ENCODE measurements at places on chromosomes 11 and 22.

- DNase-seq = no peak
Measured at GRCh38 chr11:78853521-78853920, 278.9 kb upstream of the NARS2 start.

- peak; percentile 45 for DNase-seq
Measured at GRCh38 chr22:39316440-39317083, 2.9 kb downstream of the RPL3 start.

GRCh38 chr11:10413268-10413667 lies 41.8 kb upstream of the AMPD3 start:
- peak; percentile 33 for DNase-seq

DNA sequence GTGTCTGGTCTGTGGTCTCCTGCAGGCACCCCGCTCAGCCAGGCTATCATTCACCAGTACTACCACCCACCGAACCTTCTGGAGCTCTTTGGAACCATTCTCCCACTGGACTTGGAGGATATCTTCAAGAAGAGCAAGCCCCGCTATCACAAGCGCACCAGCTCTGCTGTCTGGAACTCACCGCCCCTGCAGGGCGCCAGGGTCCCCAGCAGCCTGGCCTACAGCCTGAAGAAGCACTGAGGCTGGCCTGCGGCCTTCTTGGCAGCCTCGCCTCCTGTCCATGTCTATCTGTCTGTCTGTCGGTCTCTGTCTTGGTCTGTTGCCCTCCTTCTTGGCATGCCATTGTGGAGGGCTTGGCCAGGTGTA lies 27.9 kb downstream of the INCENP start:
- DNase-seq = no peak

GRCh38 chr11:80958987-80959386 lies 1518.2 kb upstream of the TENM4 start:
- DNase-seq = no peak

GRCh38 chr11:2093575-2094353 lies 45.4 kb downstream of the IGF2 start:
- no peak for DNase-seq

DNA sequence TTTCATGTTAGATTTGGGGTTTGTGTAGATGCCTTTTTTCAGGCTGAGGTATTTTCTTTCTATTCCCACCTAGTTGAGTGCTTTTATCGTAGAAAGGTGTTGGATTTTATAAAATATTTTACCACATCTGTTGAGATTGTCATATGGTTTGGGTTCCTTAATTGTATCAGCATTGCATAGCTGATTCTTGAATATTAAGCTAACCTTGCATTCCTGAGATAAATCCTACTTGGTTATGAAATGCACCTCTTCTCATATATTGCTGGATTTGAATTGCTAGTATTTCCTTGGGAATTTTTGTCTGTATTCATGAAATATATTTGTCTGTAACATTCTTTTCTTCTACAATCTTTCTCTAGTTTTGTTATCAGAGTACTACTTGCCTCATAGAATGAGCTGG lies 10.1 kb downstream of the XKR3 start:
- no peak for DNase-seq

DNA sequence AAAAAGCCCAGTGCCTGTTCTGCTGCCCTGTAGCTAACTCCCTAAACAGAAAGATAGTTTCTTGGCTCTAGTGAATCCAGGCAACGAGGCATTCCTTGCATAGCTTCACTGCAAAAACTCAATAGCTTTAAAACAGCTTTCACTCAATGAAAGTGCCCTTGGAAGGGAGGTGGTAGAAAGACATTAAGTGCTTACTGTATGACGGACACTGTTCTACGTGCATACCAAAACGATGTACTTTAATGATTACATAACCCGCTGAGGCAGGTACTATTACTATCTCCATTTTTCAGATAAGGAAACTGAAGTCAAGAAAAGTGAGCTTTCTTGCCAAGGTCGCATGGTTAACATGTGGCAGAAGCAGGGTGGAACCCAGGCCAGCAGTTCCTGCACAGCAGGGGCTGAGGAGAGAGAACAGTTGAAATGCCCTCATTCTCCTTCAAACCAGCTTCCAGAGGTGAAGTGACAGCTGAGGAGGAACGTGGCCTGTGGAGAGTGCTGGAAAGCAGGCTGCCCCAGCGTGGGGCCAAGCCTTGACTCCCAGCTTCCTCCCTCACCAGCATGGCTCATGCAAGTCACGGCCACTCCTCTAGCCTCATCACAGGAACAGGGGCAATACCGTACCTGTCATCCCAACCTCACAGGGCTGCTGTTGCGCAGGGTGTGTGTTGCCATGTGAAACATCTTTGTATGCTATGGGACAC lies 227.5 kb upstream of the NARS2 start:
- no peak for DNase-seq

GRCh38 chr22:47206164-47206563 lies 443.7 kb downstream of the TBC1D22A start:
- no peak for DNase-seq

DNA sequence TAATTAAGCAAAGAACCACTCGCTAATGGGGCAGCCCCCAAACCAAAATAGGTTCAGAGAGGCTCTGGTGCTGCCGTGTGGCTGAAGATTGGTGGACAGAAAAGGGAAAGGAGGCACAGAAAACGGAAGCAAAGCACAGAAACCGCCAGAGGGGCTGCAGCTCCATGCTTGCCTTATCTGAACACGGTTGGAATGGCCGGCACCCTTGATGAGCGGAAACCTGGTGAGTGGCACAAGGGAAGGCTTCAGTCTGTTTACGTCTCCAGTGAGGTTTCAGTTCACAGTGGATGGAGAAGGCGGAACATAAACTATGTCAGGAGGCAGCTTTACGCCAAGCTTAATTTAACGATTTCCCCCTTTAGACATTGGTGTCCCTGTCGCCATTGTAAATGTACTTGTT lies 5.2 kb upstream of the PRR33 start:
- DNase-seq = no peak

GRCh38 chr11:119030329-119031047 lies at the start of gene SLC37A4:
Gene SLC37A4 (minus strand): TSS chr11:119030877.
- peak; percentile 94 for DNase-seq

DNA sequence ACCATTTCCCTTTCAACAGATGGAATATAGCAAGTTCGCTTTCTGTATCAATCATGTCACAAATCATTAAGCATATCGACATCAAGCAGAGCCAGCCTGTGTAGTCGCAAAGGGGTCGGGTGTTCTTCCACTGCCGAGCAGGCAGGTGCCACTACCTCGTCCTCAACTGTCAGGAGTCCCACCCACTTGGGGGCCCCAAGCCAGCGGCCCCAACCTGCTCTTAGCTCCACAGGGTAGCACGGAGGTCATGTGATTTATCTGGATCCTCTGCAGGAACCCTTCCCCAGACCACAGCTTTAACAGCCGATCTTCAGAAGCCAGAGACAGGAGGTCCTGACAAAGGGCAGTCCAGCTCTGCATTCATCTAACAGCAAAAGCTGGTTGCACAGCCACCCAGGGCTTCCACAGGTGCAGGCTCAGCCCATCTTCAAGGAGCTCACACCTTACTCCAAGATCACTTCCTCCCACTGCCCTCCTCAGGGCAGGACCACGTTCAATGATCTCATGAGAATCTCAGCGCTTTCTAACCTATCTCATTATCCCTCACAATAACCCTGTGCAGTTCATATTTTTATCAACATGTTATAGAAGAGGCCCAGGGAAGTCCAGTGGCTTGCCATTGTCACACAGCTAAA lies 110.2 kb downstream of the TRIM29 start:
- DNase-seq = no peak

DNA sequence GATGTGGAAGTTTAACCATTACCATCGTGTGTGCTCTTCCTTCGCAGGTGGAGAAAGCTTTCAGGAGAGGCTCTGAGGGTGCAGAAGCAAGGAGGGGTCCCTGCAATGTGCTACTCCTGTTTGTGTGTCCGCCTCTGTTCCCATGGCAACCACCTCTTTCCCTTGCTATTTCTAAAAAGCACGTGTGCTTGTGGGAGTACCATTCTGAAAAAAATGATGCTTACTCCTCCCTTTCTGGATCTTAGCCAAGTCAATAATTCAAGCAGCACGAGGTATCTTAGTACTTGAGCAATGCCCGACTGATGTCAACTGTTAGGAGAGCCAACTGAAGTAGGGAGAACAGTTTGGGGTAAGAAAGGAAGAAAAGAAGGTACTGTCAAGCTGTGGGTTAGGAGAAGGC lies 628.7 kb downstream of the NTM start:
- DNase-seq = no peak

GRCh38 chr11:82837650-82838049 lies 62.6 kb downstream of the PRCP start:
- DNase-seq = no peak

- DNase-seq = no peak
Measured at GRCh38 chr22:32823024-32823730, 21.7 kb downstream of the TIMP3 start.

DNA sequence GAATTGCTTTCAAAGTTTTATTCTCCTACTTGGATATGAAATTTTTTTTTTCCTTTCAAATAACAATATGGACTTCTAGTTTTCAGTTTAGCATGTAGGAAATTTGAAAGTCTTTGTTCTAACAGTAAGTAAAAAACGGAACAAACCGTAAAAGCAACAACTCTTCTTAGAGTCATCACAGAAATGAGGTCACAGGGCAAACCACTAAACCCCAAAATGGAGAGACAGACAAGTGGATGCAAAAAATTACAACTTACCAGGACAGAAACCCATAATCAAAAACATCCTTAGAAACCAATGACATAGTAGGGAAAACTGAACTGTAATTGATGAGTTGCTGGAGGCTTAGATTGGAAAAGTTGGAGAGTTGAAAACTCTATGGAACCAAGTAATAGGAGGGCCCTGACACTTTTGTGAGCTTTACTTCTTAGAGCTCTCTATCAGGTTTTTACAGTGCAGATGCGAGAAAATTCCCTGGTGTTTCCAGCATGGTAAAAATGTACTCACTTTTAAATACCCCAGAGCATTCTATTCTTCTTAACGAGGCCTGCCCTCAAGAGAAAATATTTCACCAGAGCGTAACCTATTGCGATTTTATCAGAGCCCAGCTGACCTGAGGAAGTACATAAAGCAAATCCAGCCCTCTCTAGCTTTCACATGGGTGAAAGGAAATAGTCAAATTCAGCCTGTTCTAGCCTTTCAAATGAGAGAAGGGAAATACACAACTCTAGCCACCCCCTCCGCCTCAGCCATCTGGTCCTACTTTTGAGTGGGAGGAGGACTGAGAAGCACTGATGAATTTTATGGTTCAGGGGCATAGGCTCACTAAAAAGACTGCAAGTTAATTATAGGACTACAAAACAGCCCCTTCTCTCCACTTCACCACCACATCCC lies 39.1 kb downstream of the CASP12 start:
- no peak for DNase-seq

DNA sequence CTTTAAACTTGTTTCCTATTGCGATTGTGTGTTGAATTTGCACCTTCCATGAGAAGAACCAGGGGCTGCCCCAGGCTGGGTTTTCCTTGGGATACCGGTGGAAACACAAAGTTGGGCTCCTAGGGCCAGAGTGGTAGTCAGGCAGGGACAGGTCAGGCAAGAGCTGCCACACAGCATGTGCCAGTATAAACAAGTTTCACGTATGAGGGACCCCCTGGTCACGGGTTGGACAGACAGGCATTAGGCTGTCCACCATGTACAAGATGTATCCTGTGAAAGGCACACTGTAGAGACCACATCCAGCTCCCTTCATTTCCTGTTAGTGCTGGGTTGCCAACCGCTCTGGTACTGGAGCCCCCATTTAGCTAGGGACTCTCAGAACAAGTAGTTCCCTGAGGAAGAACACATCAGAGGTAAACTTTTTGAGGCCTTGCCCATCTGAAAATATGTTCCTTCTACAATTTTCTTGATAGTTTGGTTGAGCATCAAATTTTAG lies 8.8 kb downstream of the UPB1 start:
- DNase-seq = no peak

GRCh38 chr11:19873730-19874129 lies 161.1 kb downstream of the NAV2 start:
- DNase-seq = no peak

DNA sequence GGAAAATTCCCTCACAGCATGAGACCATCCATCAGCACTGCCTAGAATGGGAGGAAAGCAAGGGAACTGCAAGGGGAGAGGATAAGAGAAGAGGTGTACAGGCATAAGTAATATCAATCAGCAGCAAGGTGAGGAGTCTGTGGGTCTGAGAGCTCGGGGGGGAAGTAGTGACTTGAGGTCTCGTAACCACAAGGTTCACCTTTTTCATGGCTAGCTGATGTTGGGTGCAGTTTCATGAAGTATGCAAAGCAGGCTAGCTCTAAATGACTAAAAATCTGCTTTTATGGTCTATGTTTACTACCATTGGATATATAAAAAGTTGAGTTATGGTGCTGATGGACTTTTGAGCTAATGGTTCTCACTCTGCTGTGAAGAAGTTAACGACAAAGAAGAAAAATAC lies 35.8 kb downstream of the OR4C6 start:
- DNase-seq = no peak

DNA sequence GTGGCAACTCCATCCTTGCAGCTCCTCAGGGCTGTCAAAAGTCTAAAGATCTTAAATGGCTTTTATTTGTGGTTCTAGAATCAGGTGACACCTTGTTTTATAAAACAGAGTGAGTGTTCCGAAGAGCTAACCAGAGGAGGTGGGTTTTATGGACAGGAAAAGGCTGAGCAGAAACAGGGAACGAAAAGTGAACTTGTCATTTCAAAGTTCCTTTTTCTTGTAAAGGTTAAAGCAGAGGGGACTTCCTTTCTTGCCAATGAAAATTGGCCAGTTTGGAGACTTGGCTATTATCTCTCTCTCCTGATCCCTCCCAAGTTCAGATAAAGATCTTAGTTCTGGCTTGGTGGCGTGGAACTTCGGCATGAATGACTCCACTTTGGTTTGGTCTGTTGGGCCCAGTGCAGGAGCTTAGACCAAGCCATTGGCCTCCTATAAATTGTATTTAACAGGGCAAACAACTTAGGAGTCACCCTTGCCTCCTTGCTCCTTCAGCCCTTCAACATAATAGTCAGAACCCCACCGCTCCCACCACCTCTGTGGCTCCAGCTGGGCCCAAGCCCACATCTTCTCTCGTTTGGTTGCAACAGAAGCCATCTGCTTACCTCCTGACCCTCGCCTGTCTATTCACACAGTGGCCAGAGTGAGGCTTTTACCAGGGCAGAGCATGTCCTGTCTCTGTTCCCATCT lies 102.4 kb upstream of the THY1 start:
- no peak for DNase-seq

- DNase-seq = no peak
Measured at GRCh38 chr11:17473071-17473744, 3.4 kb downstream of the ABCC8 start.

- no peak for DNase-seq
Measured at GRCh38 chr22:44682556-44683168, 19.3 kb upstream of the PRR5 start.

Measured in caudate nucleus (tissue), 63 donors.